Stimulated activated CD4-positive, alpha-beta T cell treated with anti-CD3 and anti-CD28 coated beads, Interleukin-1b, Interleukin-23, amount 100 ng/mL, for 24 hours (primary cell): ENCODE measurements at places on chromosomes 2 and 18.

DNA sequence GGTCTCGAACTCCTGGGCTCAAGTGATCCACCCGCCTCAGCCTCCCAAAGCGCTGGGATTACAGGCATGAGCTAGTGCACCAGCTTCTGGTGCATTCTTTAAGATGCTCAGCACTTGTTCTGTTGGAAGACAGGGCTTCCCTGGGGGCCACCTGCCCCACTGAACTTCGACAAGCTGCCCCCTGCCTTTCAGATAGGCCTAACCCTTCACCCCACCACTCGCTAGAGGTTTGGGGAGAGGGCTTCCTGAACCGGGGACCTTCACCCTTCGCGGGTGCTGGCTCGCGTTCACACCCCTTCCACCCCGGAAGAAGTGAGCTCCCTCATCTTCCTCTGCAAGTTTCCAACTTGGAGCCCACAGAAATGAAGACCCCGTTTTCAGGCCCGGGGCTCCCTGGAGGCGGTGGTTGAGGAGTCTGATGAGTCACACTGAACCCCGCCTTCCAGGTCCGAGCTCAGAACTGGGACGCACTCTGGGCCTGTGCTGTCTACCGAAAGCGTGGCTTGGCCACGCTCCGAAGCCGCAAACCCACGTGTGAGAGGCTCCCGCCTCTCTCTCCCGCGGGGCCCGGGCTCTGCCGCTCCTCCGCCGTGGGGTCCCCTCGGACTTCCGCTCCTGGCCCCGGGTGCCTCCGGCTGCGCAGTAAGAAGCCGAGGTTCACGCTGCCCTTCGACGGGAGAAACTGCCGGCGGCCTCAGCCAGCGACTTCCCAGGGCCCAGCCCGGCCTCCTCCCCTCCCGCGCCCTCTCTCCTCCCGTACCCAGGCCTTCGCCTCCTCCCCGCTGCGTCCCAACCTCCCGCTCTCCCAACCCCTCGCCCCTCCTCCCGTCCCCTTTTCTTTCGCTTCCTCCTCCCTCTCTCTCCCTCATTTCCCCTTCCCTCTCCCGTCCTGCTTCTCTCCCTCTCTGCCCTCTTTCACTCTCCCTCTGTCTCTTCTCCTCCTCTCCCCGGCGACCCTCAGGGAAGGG is 47.5 kb upstream of the SP3 start:
- DNase-seq = no peak

GRCh38 chr18:3649633-3650426 is 199.9 kb downstream of the TGIF1 start:
- no peak for DNase-seq

DNA sequence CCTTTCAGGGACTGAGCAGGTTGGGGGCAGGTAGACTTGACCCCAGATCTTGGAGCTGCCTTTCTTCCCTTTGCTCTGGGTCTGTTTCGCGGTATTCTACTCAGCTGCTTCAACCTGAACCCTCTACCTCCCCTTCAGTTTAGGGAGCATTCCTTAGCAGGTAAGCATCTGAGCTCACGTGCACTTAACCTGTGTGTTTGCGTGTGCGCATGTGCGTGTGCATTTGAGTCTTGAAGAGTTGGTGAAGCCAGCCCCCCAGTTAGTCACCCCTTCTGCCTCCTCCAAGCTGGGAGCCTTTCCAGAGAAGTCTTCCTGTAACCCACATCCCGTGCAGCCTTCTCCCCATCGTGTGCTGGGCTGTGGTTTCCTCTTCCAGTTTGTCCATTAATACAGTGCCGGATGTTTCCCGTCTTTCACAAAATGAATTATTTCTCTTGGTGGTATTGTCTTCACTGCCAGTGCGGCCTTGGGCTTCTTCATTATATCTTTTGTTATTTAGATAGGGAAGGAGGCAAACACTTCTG is 33.2 kb downstream of the B3GNT2 start:
- no peak for DNase-seq

GRCh38 chr2:68167186-68167585 is 9.5 kb downstream of the PNO1 start:
- DNase-seq = no peak

DNA sequence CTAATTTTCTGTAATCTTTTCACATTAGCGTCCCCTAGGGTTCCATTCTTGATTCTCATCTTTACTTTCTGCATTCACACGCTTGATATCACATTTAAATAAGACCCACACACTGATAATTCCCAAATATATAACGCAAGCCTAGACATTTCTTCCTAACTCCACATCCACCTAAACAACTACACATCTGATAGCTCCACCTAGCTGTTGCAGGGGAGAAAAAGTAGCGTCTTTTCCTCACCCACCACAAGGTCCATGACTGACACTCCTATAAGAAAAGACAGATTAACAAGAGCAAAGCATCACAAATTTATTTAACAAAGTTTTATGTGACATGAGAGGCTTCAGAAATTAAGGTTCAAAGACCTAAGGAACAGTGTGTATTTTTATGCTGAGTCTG is 862.2 kb upstream of the DDX18 start:
- no peak for DNase-seq

- DNase-seq = no peak
Observed at GRCh38 chr2:88903749-88904353, 212.4 kb downstream of the RPIA start.

GRCh38 chr18:21914739-21915319 is 174.2 kb downstream of the MIB1 start:
- DNase-seq = no peak

- DNase-seq = no peak
Observed at GRCh38 chr18:12066910-12067511, 26.6 kb upstream of the ANKRD62 start.

DNA sequence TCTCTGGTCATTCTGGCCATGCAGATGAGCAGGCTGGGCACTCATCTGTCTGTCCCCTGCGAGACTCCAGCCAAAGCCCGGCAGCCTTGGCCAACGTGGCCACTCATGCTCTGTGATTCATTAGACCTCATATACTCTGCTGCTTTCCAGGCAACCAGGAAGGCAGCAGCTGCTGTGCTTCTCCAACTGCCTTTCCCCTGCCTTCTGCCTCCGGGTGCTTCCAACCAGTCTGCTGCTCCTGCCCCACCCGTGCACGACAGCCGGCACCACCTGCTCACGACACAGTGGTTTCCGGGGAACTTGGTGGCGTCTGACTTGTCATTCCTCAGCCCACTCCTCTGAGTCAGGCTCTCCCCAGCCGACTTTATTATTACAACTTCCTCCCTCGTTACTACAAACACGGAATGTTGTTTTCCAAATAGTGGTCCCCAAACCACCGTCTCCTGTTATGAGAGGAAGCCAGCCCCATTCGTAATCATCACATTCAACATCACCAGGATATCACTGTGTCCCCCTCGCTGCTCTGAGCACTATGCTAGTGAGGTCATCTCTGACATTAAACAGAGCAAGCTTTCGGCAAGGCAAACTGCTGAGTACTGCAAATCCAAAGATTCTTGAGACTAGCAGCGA is 392.4 kb downstream of the ALK start:
- DNase-seq = peak; percentile 22

DNA sequence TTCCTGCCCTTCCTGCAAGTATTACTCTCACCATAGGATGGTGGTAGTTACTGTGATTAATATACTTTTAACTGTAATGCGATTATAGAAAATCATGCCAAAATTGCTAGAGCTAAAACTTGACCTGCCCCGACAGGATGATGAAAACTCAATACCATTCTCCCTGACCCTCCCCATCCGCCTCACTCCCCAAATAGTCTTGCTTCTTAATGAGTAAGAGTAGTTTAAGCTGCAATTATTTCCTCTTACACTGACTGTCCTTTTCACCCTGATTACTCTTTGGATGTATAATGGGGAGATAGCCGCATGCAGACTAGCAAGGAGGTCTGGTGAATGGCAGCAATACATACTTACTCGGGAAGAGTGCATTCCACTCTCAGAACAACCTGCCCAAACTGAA is 269.6 kb upstream of the SIX3 start:
- no peak for DNase-seq

GRCh38 chr2:237956402-237956736 is 10.4 kb upstream of the UBE2F start:
- DNase-seq = no peak

- DNase-seq = no peak
Observed at GRCh38 chr2:190283783-190284182, 35.8 kb downstream of the HIBCH start.

DNA sequence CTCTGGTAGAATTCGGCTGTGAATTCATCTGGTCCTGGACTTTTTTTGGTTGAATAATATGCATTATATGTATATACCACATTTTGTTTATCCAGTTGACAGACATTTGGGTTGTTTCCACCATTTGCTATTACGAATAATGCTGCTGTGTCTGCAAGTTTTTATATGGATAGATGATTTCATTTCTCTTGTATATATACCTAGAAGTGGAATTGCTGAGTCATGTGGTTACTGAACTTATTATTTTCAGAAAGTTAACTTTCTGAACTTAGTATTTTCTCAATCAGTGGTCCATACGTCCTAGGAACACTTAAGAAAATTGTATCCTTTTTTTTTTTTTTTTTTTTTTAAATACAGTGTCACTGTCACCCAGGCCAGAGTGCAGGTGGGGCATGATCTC is 63.3 kb downstream of the RIF1 start:
- DNase-seq = no peak

DNA sequence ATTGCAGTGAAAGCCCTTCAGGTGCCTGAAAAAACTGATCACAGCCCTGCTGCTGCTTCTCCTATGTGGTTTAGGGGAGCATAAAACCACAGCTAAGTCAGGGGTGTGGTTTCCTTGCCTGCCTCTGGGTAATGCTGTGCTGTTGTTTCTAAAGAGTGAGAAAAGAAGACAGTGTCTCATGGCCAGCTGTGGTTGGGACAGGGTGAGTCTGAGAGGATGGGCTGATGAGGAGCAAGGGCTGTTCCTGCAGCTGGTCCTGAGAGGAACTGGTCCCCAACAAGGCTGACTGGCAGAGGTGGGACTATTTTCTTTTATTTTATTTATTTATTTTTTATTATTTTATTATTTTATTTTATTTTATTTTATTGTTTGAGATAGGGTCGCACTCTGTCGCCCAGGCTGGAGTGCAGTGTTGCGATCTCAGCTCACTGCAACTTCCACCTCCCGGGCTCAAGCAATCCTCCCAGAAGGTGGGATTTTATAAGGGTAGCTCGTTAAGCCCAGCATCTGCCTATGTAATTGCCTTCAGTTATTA is 236.7 kb downstream of the FHOD3 start:
- no peak for DNase-seq

GRCh38 chr2:217362286-217362685 is 502.4 kb upstream of the TNP1 start:
- no peak for DNase-seq

DNA sequence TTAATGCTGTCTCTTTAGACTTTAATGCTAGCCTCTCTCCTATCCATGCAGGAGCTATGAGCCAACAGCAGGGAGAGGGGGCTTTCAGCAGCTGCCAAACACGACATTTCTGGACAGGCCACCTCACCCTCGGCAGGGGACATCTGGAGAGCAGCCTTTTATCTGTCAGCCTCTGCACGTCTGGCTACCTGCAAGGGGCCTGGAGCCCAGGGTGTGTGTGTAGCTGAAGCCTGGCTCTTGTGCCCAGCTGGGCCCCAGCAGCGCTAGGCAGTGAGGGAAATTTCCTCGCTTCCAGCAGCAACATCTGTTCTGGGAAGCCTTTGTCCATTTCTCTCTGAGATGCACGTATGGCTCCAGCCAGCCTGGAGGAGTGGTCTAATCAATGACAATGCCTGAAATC is 728.7 kb upstream of the ID2 start:
- no peak for DNase-seq

GRCh38 chr18:13570856-13571495 is 155.4 kb downstream of the FAM210A start:
- no peak for DNase-seq

GRCh38 chr2:11128243-11128951 is 26.9 kb upstream of the SLC66A3 start:
- no peak for DNase-seq

DNA sequence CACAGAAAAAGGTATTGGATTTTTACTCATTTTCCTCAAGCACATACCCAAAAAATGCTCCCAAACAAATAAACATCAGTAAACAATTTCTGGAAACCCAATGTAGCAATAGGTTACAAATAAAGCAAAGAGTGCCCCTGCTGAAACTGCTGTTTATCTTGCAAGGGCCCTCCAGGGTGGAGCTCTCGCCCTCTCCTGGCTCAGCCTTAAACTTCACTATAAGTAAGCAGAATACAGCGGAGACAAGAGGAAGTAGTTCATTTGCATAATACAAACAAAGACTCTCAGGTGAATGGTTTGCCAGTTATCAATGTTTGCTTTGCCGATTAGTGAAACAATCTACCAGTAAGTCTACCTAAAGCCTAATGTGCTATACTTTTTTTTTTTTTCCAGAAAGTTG is 437.6 kb downstream of the DLGAP1 start:
- no peak for DNase-seq

GRCh38 chr2:129881786-129882396 is 97.6 kb upstream of the RAB6C start:
- DNase-seq = no peak

GRCh38 chr2:197477797-197478196 is 21.8 kb downstream of the HSPD1 start:
- no peak for DNase-seq

- no peak for DNase-seq
Observed at GRCh38 chr18:9827793-9828505, 57.8 kb upstream of the TXNDC2 start.

DNA sequence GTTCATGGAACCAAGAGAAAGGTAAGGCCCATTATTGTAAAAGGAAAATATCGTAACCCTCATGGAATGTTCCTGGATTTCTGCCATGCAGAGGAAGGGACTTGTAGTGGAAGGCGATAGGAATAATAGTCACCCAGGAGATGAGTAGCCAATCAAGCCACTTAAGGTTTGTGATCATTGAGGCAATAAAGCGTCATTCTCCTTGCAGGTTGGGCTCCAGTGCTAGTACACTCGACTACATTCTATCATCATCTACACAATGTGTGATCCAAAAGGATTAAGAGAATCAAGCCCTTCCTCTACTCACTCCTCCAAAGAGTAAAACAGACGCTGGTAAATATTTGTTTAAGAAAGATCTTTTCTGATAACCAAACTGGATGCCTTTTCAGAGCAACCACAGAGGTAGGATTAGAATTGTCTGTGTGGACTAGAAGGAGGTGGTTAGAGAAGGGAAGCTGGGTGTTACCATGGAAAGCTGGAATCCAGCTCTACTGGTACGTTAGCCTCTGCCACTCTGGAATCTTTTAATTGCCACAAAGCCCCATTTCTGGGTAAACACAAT is 245.7 kb downstream of the IKZF2 start:
- no peak for DNase-seq

DNA sequence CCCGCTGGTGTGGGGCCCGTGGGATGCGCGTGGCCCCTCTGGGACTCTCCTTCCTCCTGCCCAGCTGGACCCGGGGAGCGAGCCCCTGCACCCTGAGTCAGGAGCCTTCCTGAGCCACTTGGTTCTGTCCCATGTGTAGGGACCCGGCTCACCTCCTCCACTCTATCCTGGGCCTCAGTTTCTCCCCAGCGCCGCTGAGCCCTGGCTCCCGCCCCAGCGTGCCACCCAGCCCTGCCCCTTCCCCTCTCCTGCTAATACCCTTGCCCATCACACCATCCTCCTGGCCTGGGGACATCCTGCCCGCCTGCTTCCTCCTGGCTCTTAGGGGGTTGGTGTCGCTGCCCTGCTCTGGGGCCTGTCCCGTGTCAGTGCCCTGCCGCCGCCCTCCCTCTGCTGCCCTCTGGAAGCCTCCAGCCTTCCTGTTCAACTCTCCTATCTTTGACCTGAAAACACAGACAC is 24.8 kb downstream of the GPC1 start:
- DNase-seq = no peak

GRCh38 chr2:50781646-50782045 is 250.3 kb downstream of the NRXN1 start:
- DNase-seq = no peak
